ENCODE measurements at places on chromosomes 4 and X.

DNA sequence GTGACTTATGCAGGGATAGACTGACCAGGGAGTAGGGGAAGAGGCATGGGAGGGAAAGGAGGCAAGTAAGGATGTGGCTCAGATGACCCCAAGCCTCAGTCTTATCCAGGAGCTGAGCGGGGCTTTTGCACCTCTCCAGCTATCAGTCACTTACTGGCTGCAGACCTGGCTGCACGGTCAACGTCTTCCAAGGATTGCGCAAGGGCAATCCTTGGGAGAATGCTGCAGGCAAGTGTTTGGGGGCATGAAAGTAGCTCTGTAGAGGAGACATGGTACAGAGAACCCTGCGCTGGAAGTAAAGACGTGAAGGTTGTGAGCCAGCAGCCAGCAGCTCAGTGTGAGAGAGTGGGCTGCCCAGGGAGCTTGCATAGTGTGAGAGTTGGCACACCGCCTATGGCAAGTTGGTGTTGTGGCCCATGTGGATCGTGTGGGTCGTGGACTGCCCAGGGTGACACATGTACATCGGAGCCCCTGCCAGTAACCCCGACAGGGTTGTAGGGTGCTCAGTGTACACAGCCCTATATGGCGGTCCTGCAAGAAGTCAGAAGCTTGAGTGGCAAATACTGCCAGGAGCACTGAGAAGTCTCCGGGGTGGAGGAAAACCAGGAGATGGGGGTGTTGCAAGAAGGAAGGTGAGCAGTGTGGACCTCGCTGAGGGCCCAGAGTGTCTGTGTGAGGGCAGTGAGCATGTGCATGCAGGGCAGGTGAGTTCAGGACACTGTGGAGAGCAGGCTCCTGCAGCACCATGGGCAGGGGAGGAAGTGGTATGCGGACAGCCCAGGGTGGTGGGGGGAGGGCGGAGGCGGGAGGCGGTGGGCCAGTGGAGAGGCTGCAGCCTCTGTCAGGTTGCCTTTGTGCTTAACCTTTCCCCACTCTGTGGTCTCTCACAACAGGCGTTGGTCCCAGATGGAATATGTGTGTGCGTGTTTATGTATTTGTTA, 50.9 kb downstream of the KIT start:
- DNase-seq = no peak

DNA sequence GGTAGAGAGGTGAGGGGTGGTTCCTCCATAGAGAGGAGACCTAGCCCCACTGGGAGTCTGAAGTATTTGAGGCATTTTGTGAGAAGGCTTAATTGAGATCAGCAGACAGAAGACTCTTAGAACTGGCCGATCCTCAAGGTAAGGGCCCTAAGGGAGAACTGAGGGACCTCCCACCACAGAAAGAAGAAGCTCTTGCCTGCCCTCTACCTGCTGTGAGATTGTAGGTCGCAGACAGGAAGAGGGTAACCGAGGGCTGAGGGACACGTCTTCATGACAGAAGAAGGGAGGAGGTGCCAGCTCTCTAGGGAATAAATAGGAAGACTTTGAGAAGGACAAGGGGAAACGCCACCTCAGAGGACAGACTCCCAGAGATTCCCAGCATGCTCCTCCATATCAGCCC, 24.1 kb upstream of the MAGEC1 start:
- no peak for DNase-seq

- DNase-seq = no peak
These were observed 47.4 kb upstream of the VEGFC start for GRCh38 chr4:176840166-176840565.

- DNase-seq = no peak
These were observed 107.0 kb downstream of the CPZ start for GRCh38 chr4:8699479-8700145.

DNA sequence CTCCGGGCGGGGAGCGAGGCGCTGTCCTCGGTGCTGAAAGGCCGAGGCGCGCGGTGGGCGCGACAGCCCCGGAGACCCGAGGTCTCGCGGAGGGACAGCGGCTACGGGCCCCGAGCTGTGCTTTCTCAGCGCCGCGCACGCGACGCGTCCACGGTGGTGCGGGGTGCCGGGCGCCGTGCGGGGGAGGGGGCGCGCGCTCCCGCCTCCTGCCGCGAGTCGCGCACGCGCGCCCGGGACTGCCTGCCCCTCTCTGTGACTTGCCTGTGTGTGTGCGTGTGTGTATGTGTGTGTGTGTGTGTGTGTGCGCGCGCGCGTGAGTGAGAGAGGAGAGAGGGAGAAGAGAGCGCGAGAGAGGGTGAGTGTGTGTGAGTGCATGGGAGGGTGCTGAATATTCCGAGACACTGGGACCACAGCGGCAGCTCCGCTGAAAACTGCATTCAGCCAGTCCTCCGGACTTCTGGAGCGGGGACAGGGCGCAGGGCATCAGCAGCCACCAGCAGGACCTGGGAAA, at the start of gene GRIA2:
TSS of gene GRIA2 (plus strand) at position 358 of the 511 bp plus-strand sequence. CDS start 315 bp downstream, outside the sequence.
- DNase-seq = no peak

DNA sequence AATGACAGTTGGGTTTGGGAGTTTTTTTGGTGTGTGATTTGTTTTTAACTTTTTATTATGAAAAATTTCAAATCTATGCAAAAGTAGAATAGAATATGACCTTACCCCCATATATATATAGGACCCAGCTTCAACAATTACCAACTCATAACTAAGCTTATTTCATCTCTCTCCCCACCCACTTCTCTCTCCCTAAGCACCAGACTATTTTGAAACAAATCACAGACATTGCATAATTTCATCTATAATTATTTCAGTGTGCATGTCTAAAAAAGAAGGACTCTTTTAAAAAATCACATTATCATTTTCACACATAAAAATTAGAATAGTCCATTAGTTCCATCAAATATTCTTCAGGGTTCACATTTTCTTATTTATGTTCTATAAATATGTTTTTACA, 28.3 kb upstream of the NKX6-1 start:
- DNase-seq = no peak

- DNase-seq = no peak
These were observed 212.5 kb upstream of the CXorf66 start for GRCh38 chrX:140177821-140178220.

- no peak for DNase-seq
These were observed 206.9 kb upstream of the MAB21L2 start for GRCh38 chr4:150375025-150375424.

DNA sequence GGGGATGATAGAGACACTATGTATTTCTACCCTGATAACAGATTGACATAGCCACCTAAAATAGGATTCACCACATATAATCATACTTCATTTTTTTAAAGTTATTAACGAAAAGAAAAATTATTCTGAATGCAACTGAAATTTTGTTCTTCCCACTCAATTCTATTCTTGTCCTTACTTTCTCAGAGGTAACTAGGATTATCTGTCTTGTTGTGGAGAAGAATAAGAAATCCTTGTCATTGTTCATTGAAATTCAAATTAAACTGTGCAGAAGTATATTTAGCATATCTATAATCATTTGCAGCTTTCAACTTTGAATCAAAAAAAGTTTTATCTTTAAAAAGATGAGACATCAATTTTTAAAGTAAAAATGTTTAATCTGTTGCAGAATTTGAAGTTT, 40.4 kb upstream of the PRR27 start:
- no peak for DNase-seq

GRCh38 chr4:144787365-144788258, 141.7 kb downstream of the HHIP start:
- no peak for DNase-seq

DNA sequence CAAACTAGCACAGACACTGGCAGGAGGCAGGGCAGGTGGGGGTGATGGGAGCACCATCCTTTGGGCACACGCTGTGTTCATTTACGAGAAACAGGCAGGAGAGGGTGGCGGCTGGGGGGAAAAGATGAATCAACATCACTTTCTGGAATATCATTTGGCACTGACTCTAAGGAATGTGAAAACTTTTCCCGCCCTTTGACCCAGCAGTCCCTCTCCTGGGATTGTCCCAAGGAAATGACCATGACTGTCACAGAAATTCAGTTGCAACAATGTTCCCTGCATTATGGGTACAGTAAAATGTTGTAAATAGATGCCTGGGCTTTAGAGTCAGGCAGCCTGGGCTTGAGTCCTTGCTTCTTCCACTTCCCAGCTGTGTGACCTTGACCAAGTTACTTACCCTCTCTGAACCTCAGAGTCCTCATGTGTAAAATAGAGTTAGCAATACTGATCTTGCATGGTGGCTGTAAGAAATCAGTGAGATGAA, 58.6 kb downstream of the ABLIM2 start:
- DNase-seq = no peak

DNA sequence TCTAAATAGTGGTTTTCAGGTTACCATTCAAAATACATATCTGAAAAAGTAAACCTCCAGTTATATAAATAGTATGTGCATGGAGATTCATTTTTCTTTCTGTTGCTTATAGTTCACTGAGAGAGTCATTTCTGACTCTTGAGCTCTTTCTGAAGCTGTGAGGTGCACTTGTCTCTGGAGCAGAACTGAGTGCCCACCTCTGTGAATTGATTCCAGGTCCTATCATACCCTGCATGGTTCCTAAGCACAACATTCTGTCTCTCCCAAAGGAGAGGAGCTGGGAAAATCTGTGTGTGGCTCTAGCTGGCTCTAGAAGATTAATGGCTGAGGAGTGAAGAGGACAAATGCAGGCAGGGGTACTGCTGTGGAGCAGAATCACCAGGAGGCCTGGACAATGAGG, 161.6 kb upstream of the HCCS start:
- DNase-seq = no peak

DNA sequence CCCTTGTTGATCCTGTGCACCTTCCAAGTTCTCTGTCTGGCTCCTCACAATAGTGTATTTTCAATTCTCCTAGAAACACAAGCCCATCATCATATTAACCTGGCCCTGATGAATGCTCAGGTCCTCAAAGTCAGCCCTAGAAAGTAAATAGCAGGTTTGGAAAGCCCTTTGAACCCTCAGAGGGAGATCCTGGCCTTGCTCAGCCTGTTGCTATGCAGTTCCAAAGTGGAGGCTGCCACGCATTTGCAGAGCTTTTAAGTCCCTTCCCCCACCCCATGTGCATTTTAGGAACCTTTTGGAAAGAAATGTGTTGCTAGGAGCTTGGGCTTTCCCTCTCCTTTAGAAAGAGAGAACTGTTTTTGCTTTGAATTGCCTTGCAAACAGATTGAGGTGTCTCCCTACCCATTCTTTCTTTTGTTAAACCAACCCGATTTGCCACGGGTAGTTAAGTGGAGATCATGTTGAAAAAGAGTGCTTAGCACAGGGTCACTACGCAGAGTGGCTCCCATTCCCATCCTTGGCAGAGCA, 12.2 kb downstream of the MAMLD1 start:
- no peak for DNase-seq

DNA sequence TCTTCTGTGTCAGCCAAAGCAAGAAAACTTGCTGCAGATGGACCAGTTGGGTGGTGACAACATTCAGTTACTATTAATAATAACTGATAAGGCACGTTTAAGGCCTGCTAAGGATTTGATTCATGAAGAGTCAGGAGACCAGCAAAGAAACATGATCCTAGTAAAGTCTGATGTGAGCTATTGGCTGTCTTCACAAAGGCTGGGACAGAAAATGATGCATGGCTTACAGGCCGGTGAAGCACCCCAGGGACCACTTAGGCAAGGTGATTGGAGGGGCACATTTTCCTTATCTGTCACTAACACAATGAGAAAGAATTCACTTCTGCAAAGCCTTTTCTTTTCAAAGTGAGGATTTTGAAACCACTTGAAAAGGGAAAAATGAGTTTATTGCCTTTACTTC, 65.4 kb upstream of the TRPC3 start:
- no peak for DNase-seq

- no peak for DNase-seq
These were observed 736.5 kb upstream of the FTHL17 start for GRCh38 chrX:31808357-31808756.

GRCh38 chr4:112523008-112523721, 7.2 kb upstream of the NEUROG2 start:
- peak; percentile 41 for DNase-seq

All from CD4-positive, alpha-beta T cell treated with Interleukin-2 at 100 ng/mL for 4 hours (primary cell).